CD8-positive, alpha-beta T cell (primary cell): ENCODE measurements at places on chromosomes 6 and 20.

- DNase-seq: no peak
Observed at GRCh38 chr6:3635482-3635881, 116.0 kb downstream of the PXDC1 start.

DNA sequence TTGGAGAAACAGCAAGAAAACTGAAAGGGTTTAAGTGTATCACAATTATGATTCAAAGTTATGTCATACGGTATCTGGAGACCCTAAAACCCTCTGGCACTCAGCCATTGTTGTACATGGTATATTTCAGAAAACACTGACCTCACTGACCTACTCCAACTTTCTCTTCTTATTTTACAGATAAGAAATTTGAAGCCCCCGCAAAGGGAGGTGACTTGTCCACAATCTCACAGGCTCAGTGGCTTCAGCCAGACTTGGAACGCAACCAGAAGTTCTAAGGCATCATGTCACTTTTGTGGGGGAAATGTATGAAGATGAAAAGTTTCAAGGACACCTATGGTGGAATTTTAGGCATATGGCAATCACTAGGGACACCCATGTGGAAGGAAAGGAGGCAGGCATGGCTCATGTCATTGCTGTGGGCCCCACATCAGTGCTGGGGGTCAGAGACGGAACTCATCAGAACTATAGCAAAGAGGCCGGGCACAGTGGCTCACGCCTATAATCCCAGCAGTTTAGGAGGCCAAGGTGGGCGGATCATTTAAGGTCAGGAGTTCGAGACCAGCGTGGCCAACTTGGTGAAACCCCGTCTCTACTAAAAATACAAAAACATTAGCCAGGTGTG is 5.2 kb upstream of the TRIB3 start:
- DNase-seq: no peak

DNA sequence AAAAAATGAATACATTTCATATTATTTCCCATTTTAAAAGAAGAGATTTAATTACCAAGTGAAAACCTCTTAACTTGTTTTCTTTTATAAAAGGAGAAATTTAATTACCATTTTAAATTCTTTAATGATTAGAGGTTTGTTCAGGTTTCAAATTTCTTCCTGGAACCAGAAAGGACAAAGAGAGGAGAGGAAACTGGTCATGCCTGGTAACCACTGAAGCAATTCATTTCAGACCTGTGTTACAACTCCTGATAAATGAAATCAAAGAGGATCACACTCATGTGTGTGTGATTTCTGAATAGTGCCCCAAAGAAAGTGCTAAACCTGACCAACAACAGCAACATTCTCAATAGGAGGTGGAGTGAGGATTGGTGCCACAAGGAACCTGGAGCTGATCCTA is 12.6 kb upstream of the SLPI start:
- no peak for DNase-seq

DNA sequence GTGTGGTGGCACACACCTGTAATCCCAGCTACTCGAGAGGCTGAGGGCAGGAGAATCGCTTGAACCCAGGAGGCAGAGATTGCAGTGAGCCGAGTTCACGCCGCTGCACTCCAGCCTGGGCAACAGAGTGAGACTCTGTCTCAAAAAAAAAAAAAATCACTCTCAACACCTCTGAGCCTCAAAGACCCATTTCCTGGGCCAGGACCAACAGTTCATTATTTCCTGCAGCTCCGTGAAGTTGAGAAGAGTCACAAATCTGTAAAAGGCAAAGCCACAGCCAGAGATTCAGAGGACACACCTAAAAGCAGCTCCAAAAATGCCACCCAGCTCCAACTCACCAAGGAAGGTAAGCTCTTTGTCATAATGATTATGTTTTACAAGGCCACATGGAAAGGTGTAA is 15.2 kb upstream of the NOP56 start:
- DNase-seq: peak; percentile 60

GRCh38 chr20:36519012-36519719 is 22.2 kb upstream of the MYL9 start:
- no peak for DNase-seq

GRCh38 chr6:120764312-120764711 is 570.0 kb downstream of the TBC1D32 start:
- DNase-seq: no peak

DNA sequence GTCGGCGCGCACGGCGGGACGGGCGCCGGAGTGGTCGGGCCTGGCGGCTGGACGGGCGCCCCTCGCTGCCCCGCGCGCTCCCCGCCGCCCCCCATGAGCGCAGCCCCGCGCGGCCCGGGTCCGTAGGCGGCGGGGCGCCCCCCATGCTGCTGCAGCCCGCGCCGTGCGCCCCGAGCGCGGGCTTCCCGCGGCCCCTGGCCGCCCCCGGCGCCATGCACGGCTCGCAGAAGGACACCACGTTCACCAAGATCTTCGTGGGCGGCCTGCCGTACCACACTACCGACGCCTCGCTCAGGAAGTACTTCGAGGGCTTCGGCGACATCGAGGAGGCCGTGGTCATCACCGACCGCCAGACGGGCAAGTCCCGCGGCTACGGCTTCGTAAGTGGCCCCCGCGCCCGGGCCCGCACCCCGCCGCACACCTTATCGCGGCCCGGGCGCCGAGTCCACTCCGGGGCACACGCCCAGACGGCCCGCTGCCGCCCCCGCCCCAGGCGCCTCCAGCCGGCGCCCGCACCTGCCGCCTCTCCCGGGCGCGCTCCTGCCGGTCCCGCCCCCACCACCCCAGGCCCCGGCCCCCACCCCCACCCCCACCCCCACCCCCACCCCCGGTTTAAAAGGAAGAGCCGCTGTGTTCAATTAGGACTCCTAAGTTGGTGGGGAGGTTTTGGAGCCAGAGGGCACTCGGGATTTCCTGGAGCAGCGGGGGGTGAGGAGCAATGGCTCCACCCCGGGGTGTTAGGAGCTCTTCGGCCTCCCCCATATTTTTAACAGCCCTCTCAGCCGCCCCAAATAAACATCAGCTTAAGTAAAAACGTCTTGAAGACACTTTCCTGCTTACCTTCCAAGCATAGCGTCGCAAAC is 474 bp downstream of the RBM38 start:
- peak; percentile 58 for DNase-seq

DNA sequence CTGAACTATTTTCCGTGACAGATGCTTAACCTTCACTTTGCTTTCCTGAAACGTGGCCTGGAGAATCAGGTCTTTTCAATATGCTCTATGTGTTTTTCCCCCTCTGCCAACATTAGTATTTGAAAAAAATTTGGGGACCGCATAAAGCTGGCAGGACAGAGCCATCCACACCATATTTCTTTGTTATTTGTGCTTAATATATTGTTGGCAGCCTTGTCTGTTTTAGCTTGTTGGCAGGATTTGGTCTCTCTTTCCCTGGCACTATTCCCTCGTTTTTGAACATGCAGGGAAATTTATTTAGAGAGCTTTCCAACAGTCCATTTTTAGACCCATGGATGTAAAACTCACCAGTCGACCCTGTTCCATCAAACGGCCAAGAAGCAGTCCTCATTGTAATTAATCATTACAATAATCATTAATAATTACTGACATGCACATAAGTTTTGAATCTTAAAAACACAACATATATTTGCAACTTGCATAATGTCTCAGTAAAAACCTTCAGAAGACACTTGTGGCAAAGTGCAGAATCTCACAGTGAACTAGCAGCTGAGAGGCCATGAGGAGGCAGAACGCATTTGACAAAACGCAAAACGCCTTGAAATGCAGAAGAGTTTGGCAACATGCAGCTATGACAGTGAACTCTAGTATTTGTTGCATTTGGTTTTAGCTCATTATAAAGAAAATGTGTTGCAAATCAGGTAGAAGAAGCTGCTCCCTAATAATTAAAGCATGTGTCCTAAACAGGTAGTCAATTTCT is 514.2 kb downstream of the C6orf118 start:
- no peak for DNase-seq

GRCh38 chr20:44002861-44003260 is 88.2 kb downstream of the TOX2 start:
- DNase-seq: no peak

DNA sequence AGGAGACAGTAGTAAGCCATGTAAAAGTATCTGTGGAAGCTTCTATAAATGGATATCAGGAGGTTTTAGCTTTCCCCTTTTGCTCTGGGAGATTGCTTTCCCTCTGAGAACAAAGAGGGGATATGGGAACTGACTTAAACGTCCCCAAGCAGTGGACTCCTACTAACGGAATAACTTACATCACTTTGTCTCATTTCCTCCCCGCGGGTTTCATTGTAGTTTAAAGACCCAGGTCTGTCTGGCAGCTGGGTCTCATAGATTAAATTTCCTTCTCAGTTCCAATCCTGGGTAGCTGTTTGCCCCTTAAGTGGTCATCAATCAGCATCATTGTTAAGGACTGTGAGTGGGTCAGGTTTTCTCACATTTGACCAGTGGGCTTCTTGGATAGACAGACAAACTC is 68.7 kb downstream of the PLAGL1 start:
- DNase-seq: no peak

GRCh38 chr20:57993716-57994431 is 234.6 kb downstream of the ANKRD60 start:
- no peak for DNase-seq

DNA sequence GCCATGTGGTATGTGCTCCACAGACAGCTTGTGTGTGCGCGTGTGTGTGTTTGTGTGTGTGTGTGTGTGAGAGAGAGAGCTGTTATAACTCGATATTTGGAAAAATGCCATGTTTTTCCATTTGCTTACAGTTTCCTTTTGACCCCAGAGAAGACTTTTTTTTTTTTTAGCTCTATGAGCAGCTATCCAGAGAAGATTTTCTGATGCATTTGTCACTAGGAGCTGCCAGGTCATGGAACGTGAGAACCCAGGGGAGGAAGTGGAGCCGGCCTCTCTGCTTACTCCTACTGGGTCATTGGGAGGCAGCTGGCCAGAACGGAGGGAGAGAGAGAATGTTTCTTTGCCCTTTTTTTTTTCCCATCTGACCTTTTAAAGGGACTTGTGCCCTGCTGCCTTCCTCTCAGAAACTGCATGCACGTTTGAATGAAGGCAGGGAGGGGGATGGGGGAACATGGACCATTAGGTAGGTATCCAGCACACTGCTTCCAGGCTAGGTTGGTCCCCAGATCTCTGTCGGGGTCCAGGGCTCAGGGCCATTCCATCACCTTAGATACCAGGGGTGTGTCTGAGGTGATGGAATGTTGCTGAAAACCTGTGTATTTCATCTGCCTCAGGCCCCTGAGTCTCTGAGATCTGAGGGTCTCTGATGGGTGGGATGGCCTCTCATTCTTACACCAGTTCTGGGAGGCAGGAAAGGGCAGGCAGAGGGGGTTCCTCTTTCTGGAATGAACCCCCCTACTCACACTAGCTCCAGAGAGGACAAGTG is 11.2 kb upstream of the MRPS18A start:
- no peak for DNase-seq

GRCh38 chr6:89051676-89052075 is 28.9 kb upstream of the PNRC1 start:
- peak; percentile 10 for DNase-seq

DNA sequence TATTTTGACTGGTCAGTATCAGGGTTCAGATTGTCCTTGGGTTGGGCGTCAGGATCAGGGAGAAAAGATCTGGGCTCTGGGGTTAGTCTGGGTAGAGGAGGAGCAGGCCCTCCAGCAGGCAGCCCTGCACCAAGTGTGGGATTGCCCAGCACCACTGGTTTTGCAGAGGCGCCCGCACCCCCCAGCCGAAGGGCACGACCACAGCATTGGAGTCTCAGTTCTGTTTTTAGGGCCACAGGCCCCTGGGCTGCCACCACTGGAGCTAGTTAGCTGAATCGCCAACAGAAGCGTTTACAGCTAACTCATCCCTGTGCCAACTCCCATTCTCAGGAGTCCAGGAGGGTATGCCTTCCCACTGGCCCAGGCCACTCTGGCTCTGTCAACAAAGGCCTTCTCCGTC is 84.2 kb downstream of the TCP11 start:
- DNase-seq: no peak

GRCh38 chr6:16758163-16758975 is 2.9 kb downstream of the ATXN1 start:
- no peak for DNase-seq

- DNase-seq: no peak
Observed at GRCh38 chr20:58715801-58716475, 23.3 kb downstream of the NPEPL1 start.

DNA sequence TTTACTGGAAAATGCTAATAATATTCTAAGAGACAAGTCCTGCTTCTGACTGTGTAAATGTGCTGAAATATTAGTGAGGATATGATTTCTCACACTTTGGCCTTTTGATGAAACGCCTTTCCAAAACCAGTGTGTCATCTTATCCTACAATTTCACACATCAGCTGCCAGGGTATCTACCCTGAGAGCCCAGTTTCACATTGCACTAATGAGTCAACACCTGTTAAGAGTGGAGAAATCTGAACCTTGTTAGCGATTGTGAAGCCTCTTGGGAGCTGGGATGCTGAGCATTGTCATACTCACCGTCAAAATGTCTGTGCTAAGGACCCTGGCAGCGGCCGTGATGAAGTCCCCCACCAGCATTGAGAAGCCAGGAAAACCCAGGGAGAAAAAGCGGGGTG is 166.0 kb downstream of the RALGAPA2 start:
- DNase-seq: no peak

DNA sequence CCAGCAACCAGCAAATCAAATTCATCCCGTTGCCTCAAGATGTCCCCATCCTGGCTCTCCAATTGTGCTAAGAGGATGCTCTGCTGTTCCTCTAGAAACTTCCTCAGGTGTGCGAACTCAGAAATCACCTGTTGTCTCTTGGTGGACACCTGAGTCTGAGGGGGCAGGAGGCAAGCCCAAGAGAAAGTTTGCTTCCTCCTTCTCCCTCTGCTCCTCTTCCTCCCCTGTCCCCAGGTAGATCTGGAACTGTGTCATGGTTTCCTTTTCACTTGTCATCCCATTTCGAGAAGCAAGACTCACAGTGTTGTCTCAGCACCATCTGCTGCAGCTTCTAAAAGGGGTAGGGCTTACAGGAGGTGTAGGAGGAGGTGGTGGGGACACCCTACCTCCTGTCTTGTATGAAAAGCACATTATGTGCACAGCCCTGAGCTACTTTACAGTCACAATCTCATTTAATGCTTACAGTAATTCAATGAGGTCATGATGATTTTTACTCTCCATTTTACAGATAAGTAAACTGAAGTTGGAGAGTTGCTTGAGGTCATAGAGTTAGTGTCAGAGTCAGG is 2.5 kb downstream of the TRIM10 start:
- DNase-seq: no peak

GRCh38 chr6:3351105-3351676 is 92.4 kb downstream of the PSMG4 start:
- no peak for DNase-seq

DNA sequence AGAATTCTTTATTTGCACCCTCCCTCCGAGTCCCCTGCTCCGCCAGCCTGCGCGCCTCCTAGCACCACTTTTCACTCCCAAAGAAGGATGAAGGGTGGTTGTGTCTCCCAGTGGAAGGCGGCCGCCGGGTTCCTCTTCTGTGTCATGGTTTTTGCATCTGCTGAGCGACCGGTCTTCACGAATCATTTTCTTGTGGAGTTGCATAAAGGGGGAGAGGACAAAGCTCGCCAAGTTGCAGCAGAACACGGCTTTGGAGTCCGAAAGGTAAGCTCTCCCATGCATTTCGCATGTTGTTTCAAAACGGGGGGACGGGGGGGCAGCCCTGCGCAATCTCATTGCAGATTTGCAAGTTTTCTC is 357 bp downstream of the PCSK2 start:
- no peak for DNase-seq
